Renal cortex interstitium (tissue), 15 donors: ENCODE measurements at places on chromosomes 3 and 15.

GRCh38 chr15:93302080-93302765, 213.2 kb upstream of the RGMA start:
- DNase-seq, result no peak

DNA sequence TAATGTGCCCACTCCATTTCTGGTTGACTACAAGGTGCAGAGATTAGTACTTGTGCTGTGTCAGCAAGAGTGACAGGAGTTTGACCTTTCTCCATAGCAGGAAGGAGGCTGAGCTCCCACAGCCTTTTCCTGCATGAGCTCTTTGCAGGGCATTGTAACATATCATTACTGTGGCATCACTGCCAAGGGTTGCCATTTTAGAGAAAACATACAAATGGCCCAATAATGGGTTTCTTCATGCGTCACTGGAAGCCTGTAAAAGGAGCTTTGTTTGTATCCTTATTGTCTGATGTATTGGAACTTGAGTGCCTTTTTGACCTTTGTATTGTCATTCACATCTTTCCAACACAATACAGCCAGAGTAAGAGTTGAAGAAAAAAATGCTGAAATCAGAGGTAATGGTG, 323.0 kb upstream of the CDIN1 start:
- no peak for DNase-seq

GRCh38 chr3:129211345-129211744, 27.6 kb upstream of the CNBP start:
- DNase-seq, result no peak

GRCh38 chr15:71660501-71660900, 149.9 kb upstream of the NR2E3 start:
- DNase-seq, result no peak

- DNase-seq, result no peak
Observed at GRCh38 chr3:101730839-101731238, 6.4 kb downstream of the CEP97 start.

GRCh38 chr3:145678401-145678800, 482.6 kb downstream of the PLOD2 start:
- no peak for DNase-seq

DNA sequence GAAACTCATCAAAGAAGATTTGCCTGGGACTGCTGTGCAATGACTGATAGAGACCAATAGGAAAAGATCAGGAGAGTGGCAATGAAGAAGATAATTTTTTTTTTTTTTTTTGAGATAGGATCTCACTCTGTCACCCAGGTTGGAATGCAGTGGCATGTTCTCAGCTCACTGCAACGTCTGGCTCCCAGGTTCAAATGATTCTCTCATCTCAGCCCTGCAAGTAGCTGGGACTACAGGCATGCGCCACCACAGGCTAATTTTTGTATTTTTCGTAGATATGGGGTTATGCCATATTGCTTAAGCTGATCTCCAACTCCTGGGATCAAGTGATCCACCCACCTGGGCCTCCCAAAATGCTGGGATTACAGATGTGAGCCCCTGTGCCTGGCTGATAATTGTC, 116.9 kb upstream of the CCNL1 start:
- DNase-seq, result no peak

GRCh38 chr3:184230603-184231528, 1.5 kb downstream of the VWA5B2 start:
- DNase-seq, result no peak

- no peak for DNase-seq
Observed at GRCh38 chr3:79515072-79515471, 252.7 kb downstream of the ROBO1 start.

DNA sequence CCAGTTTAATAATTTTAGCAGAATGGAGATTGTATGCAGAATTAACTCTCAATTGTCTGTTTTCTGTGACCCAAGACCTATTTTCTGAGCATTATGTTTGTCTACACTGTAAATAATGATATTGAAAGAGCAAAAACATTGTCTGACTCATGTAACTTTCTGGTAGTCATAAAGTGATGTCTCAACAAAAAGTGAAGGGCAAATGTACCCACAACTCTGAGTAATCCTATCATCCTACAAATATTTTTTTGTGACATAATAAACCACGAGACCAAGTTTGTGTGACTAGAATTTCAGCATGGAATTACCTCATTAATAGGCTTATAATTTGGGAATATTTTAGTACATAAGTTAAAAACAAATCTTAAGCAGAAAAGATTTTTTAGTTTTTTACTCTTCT, 15.4 kb upstream of the ABHD10 start:
- no peak for DNase-seq

GRCh38 chr3:59542276-59542675, 492.5 kb upstream of the CFAP20DC start:
- DNase-seq, result no peak

DNA sequence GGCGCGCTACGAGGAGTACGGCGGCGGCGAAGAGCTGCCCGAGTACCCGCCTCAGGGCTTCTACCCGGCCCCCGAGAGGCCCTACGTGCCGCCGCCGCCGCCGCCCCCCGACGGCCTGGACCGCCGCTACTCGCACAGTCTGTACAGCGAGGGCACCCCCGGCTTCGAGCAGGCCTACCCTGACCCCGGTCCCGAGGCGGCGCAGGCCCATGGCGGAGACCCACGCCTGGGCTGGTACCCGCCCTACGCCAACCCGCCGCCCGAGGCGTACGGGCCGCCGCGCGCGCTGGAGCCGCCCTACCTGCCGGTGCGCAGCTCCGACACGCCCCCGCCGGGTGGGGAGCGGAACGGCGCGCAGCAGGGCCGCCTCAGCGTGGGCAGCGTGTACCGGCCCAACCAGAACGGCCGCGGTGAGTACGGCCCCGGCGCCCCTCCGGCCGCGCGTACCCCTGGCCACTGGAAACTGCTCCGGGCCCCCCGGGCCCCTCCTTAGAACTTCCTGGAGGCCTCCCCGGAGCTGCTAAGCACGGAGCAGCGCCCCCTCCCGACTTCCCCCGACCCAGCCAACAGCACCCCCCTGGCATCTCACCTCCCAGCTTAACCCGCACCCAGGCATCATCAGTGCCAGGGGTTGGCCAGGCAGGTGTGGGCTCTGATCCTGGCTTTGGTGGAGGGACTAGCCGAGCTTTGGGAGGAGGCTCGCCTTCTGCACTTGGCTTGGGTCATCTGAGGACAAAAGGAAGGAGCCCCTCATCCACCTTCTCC, 1.4 kb downstream of the LOXL1 start:
- no peak for DNase-seq

DNA sequence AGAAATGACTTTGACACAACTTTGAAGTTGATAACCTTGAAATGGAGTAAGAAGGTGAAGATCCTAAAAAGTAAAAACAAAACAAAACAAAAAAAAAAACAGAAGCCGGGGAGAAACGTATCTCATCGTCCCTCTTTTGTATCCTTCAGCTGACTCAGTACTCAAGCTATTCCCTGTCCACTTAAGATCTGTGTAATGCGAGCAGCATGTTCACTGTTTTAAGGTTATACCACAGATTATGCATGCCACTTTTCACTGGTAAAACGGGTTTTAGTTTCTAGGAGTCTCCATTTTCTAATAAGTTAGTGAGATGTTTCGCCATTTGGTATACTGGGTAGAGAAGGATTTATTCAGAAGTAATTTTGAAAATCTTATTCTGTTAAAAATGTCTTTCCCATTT, 324.3 kb downstream of the FEZF2 start:
- no peak for DNase-seq

- no peak for DNase-seq
Observed at GRCh38 chr3:81624756-81625155, 136.7 kb downstream of the GBE1 start.

DNA sequence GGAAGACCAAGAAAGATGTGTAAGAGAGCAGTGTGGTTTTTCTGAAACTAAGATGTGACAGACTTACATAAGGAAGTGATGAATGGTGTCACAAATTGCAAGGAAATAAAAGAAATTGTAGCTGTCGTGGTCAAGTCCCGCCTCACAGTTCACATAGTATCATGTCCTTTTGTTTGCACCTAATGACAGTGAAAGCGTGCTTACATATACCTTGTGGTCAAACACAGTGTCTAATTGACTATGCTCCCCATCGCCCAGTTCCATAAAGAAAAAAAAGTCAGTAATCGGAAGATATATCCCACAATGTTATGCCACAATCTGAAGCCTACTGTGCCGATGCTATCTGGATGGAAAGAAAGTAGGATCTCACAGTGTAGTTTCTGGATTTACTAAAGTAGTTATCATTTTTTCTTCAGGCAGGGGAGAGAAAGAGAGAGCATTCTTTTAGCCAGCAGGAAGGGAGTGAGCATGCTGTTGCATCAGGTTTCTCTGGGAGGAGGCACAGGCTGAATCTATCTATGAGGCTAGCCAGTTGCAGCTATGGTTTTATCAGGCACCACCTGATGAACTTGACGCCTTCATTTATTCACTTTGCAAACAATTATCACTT, 9.8 kb upstream of the PLSCR1 start:
- no peak for DNase-seq

DNA sequence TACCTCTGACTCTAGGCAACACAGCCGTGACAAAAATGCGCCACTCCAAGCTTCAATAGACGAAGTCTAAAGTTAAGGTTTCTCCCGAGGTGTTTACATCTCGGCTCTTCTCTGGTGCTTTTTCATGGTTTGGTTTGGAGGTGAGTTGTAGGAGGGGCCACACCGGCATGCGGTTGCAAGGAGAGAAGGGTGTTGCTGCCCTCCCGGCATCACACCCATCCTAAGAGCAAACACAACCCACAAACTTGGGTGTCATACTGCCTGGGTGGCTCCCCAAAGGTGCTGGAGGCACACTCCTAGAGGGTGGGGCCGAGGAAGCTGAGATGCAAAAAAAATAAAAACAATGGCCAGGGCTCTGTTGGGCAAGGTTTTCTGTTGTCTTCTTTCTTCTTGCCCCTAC, 225.2 kb upstream of the ICE2 start:
- no peak for DNase-seq

DNA sequence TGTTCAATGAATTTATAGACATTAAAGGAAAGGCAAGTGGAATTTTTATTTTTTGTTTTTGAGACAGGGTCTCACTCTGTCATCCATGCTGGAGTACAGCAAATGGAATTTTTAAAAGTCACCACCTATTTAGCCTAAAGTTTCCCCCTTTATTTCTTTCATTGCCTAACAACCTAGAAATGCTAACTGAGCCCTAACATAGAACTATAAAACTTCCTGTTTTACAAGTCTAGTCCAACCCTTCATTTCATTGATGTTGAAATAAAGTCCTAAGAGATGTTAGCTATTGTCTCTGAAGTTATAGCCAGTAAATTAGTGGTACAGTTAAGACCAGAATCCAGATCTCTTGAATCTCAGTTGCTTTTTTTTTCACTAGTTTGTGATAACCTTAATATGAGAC, 39.0 kb downstream of the MAPK6 start:
- no peak for DNase-seq

DNA sequence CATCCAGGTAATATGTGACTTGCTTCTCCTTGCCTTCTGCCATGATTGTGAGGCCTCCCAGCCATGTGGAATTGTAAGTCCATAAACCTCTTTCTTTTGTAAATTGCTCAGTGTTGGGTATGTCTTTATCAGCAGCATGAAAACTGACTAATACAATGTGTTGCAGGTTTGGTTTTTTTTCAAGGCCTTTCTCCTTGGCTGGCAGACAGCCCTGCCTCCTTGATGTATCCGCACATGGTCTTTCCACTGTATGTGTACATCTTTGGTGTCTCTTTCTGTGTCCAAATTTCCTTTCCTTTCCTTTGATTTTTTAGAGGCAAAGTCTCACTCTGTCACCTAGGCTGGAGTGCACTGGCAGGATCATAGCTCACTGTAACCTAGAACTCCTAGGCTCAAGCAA, 260.1 kb downstream of the TUSC7 start:
- DNase-seq, result no peak

DNA sequence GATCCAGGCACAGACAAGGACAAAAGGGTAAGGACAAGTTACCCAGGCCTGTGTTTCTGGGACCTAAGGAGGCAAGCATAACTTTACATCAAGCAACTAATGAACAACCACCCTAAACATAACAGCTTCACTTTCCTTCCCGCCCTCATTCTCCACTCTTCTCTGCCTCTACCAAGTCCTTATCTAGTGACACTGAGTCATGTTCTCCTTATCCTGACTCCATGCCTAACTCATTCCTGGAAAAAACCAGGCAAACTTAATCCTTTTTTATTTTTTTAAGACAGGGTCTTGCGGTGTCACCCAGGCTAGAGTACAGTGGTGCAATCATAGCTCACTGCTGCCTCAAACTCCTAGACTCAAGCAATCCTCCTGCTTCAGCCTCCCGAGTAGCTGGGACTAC, 44.5 kb downstream of the TMEM44 start:
- no peak for DNase-seq

DNA sequence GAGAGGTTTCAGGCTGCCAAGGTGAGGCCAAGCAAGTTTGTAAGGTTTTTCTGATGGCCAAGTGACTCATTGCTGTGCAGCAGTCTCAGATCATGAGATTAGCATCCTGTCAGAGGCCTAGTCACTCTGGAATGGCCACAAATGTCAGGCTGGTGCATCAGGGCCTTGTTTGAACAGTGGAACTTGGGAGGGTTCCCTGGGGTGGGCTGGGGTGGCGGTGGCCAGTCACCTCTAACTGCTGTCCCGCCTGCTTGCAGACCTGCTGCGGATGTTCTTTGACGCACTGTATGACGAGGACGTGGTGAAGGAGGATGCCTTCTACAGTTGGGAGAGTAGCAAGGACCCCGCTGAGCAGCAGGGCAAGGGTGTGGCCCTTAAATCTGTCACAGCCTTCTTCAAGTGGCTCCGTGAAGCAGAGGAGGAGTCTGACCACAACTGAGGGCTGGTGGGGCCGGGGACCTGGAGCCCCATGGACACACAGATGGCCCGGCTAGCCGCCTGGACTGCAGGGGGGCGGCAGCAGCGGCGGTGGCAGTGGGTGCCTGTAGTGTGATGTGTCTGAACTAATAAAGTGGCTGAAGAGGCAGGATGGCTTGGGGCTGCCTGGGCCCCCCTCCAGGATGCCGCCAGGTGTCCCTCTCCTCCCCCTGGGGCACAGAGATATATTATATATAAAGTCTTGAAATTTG, 2.8 kb upstream of the FAM131A start:
- DNase-seq, result no peak

DNA sequence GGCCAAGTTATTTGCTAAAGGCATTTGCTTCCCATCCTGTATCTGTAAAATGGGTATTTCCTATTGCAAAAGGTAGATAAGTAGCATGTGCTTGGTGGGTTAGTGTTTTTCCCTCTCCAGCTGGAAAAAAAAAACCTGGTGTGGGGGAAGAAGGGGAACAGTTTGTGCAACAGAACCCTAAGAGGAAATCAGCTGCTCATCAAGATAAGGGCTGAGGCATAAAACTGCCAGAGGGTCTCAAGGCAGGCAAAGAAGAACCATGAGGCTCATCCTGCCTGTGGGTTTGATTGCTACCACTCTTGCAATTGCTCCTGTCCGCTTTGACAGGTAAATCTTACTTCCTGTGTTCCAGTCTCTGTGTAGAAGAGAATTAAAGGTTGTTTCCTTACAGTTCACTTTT, at the start of gene CPA3:
Gene CPA3 (plus strand): TSS at position 248 of the 400 bp plus-strand sequence. CDS start 12 bp downstream, at position 260.
- no peak for DNase-seq

GRCh38 chr3:169390271-169390670, 273.2 kb downstream of the MECOM start:
- no peak for DNase-seq

DNA sequence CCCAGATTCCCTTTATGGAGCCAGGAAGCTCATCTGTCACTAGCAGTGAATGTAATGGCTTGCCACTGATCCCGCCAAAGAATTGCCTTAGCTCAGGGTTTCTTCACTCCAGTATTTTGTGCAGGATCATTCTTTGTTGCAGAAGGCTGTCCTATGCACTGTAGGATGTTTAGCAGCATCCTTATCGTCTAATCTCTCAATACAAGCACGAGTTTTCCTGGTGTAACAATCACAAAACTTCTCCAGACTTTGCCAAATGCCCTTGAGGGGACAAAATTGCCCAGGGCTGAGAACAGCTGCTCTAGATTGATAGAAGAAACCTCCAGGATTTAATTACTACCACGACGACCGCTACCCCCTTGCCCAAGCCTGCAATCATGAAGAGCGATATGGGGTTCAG, 6.8 kb upstream of the SHQ1 start:
- DNase-seq, result no peak
